Activated CD4-positive, alpha-beta T cell treated with anti-CD3 and anti-CD28 coated beads, Interleukin-2, amount 10 ng/mL, durations not matched to agents 7 days and 5 days (primary cell): ENCODE measurements at places on chromosomes 3 and 15.
A peak's percentile ranks its signal among the peaks of the same experiment; 100 is the strongest.

DNA sequence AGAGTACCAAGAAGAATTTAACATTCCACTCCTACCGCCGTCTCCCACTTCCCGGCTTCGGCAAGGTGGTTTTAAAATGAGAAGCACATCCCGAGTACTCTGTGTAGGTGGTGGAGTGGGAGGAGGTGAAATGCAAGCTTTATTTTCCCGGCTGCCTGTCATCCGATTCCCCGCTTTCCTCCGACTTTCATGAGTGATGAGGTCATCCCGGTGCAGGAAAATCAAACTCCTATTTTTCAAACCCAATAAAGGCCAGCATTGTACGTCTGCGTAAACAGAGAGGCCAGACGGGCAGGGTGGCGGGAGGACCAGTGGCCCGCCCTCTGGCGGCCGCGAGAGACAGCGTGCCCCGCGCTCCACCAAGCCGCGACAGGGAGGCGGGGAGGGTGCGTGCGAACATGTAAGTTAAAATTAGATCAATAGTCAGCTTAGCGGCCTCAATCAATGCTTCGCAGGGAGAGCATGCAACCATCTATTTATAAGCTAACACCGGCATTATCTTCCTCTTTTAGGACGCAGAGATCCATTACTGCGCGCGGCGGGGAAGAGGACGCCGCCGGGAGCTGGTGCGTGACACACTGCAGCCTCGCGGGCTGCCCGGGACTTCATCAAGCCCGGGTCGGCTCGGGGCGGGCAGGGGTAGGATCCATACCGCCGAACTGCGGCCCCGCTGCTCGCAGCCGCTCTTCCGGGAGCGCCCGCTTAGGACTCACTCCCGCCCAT lies 163.3 kb downstream of the CD47 start:
- peak; percentile 67 for DNase-seq

DNA sequence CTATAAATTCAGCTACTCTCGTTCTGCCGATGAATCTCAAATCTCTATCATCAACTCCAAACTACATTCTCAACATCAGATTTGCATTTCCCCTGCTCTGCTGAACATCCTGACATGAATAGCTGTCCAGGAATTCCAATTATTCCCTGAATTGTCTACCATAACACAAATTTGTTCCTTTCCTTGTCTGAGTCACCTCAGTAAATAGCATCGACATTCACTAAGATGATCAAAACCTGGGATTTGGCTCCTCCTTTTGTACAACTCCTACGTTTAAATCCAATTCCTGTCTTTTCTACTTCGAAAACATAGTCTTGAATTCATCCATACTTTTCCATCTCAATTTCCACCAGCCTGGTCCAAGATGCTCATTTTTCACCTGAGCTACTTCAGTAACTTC lies 107.0 kb downstream of the GREM1 start:
- DNase-seq, result no peak

DNA sequence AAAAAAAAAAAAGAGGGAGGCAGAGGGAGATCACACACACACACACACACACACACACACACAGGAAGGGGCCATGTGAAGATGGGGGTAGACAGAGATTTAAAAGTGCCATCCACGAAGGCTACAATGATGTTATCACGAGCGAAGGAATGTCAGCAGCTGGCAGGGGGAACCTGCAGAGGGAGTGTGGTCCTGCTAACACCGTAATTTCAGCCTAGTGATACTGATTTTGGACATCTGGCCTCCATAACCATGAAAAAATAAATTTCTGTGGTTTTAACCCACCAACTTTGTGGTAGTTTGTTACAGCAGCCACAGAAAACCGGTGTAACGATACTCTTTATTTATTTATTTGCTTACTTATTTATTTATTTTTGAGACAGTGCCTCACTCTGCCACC lies 76.0 kb downstream of the TMCO5A start:
- DNase-seq, result no peak

DNA sequence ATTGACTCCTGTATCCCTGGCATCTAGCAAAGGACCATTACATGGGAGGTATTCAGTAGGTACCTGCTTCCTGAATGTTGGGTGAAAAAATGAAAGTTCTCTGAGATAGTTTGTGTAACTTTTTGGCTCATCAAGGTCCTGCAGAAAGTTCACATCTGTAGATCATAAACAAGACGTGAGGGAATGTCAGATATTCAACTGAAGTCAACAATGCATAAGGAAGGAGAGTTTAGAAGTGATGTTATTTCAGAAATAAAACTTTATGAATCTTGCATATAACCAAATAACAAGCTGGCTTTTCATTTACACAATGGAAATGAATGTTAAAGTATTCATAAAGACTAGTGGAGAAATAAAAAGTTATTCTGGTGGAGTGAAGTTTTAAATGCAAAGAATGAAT lies 73.4 kb upstream of the RBMS3 start:
- no peak for DNase-seq

DNA sequence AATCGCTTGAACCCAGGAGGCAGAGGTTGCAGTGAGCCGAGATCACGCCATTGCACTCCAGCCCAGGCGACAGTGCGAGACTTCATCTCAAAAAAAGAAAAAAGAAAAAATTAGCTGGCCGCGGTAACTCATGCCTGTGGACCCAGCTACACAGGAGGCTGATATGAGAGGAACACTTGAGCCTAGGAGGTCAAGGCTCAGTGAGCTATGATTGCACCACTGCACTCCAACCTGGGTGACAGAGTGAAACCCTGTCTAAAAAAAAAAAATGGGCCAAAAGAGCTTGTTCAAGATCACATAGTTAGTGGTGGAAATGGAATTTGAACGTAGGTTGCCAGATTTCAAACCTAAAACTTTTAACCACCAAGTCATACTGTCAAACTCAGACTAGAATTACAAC lies 46.2 kb upstream of the PPP4R2 start:
- DNase-seq, result no peak

- no peak for DNase-seq
These were observed 335.1 kb upstream of the ICE2 start for GRCh38 chr15:60814062-60814461.

GRCh38 chr3:172367205-172368105 lies 80.8 kb downstream of the GHSR start:
- DNase-seq, result no peak

- DNase-seq, result no peak
These were observed 15.1 kb downstream of the CXCR6 start for GRCh38 chr3:45958321-45958791.

DNA sequence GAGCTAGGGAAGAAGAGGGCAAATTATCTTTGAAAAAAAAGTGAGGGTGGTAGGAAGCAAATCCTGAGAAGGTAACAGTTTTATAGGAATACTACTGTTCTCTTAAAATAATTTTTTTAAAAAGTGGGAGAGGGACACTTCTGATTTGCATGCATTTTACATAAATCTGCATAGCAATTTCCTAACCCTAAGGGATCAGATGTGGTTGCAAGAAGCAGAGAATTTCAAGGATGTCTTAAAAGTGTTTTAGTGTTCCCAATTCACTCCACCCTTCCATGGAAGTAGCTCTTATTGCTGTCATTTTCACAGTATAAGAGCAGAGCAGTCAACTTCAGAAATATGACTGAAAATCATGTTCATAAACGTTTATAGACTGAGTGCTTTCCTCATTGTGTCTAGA lies 27.8 kb upstream of the RIOX2 start:
- no peak for DNase-seq

DNA sequence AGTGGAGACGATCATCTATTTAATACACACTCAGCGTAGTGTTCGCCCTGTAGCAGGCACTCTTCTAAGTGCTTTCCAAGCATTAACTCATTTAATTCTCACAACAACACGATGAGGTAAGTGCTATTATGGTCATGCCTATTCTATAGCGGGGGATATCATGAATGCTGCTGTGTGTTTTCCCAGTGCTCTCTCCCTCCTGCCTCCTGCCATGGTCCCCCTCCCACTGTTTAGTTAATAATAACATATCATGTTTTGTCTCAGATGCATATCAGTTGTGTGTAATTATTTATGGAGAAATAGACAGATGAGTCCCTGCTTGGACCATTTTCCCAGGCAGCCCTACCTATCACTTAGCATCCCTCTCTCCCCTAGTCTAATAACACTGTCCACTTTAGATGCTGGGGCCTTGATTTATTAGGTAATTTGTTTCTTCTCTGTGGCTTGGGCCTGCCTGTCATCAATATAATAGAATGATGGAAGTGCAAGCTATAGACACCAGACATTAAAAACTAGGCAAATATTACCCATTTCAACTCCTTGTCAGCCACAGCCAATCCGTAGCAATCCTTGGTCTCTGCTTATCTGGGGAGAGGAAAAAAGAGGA lies 122.9 kb upstream of the TLE3 start:
- no peak for DNase-seq

GRCh38 chr3:129412542-129413198 lies 15.8 kb downstream of the EFCAB12 start:
- DNase-seq, result no peak

DNA sequence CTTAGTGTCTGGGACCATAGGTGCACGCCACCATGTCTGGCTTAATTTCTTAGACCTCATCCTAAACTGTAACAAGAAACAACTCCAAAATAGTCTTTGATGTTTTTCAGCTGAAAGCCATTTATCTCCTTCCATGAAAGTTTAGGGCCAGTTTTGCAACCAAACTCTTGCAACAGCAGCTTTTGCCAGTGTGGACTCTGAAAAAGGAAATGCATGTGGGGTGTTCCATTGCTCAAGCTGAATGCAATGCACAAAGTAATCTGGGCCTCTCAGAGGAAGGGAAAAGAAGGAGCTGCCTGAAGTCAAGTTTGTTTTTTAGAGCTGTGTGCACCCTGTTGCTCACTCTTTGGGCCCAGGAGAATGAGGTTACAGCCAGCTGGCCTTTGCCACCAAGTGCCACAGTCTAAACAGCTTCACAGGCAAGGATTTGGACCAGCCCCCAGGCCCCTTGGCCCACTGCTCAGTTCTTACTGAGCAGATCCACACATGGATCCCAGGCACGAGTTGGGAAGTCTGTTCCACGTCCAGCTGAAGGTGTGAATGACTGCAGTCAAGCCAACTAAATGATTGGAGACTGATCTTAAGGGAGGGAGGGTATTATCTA lies 212.3 kb upstream of the LRRFIP2 start:
- DNase-seq, result no peak

DNA sequence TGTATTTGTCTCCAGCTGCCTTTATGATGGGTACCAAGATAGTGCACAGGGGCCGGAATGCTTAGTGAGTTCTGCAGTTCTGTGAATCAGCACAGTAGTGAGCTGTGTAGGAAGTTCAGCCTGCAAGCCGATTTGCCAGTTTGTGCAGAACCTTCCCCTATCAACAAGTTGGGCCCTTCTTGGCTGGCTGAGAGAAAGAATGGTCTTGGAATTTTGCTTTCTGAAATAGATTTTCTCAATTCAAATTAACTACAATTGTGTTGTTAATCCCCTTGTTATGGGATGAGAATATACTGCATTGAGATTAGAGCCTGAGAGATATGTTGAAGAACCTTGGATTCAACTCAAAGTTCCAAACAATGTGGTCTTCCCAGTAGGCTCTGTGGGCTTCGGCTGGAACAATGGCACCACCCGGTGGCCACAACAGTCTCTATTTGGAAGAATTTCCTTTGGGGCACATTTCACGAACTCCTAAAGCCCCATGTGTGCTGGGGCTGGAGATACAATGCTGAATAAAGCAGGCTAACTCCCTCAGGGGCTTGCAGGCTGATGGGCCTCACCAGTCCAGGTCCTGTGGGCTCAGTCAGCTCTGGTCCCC lies 59.1 kb downstream of the TRIM42 start:
- no peak for DNase-seq

DNA sequence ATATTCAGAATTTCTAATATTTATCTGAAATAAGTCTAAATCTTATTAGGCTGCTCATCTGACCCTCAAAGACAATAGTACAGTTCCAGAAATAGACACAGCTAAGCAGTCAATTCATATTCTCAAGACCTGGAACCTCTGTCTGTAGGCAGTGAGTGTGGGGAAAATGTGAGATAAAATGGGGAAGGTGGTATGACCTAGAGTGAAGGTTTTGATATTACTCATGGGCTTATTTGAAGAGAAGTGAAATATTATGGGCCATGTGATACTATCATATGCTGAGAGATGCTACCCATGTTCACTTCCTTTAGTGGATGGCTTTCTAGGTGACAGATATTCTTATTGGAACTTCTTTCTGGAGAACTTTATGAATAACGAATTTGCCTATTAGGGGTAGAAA lies 33.5 kb downstream of the TGFBR2 start:
- no peak for DNase-seq

GRCh38 chr3:138547342-138547975 lies 46.6 kb downstream of the CEP70 start:
- DNase-seq, result no peak

DNA sequence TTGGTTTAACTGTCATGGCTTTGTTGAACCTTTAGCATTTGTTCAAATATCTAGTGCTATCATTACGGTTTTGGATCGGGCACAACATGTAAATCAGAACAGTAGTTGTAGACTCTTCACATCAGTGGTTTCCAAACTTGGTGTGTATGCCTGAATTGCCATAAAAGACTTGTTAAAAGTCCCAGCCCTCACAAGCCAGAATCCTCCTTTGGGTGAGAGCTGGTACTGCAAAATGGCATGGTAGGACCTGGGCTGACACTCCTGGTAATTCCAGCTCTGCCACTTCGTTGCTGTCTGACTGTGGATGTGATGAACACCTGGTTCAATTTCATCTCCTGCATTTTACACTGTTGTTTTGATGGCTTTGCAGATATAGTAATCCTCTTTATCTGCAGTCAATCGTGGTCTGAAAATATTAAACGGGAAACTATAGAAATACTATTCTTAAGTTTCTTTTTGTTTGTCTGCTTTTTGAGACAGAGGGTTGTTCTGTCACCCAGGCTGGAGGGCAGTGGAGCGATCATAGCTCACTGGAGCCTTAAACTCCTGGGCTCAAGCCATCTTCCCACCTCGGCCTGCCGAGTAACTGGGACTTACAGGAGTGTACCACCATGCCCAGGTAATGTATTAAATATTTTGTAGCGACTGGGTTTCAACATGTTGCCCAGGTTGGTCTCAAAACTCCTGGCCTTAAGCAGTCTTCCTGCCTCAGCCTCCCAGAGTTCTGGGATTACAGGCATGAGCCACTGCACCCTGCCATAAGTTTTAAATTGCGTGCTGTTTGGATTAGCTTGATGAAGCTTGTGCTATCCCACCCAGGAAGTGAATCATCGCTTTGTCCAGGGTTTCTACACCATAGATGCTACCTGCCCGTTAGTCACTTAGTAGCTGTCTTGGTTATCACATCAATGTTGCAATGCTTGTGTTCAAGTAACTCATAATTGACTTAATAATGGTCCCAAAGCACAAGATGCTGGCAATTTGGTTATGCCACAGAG lies 61.6 kb downstream of the RAB7A start:
- DNase-seq, result peak; percentile 42

GRCh38 chr15:98150084-98150483 lies 189.6 kb downstream of the ARRDC4 start:
- DNase-seq, result no peak

- DNase-seq, result no peak
These were observed 2.3 kb downstream of the B4GALT4 start for GRCh38 chr3:119238363-119238762.

- DNase-seq, result no peak
These were observed 70.2 kb downstream of the APBA2 start for GRCh38 chr15:28955993-28956421.

DNA sequence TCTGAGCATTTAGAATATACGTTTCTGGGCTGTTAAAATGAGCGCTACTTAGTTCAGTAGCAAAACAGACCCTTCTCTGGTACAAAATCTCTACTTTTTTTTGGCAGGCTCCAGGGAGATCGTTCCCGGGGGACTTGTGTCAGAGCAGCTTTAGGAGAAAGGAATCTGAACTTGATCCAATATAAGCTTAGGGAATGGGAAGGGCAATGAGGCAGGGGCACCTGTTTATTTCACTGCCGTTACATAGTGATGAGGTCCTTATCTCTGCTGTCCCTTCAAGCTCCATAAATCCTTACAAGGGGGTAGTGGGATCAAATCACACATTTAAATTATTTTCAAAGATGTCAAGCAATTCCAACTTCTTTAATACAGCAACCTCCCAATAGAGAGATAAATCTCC lies 128.7 kb upstream of the BNIP2 start:
- DNase-seq, result no peak
